Tongue (tissue), 3 donors: ENCODE measurements at places on chromosomes 2 and 18. TPM values are rescaled to one million over a fixed set of nuclear protein-coding genes. Genes with fewer than 3 reads are reported as not detected.

The CFAP210 gene
- not detected for total RNA-seq

The VWC2L gene
- not detected for total RNA-seq

The TCF23 gene
- not detected for total RNA-seq

The GCA gene
- total RNA-seq, result 37.4 TPM

The PPP1R7 gene
- total RNA-seq, result 34.9 TPM

DNA sequence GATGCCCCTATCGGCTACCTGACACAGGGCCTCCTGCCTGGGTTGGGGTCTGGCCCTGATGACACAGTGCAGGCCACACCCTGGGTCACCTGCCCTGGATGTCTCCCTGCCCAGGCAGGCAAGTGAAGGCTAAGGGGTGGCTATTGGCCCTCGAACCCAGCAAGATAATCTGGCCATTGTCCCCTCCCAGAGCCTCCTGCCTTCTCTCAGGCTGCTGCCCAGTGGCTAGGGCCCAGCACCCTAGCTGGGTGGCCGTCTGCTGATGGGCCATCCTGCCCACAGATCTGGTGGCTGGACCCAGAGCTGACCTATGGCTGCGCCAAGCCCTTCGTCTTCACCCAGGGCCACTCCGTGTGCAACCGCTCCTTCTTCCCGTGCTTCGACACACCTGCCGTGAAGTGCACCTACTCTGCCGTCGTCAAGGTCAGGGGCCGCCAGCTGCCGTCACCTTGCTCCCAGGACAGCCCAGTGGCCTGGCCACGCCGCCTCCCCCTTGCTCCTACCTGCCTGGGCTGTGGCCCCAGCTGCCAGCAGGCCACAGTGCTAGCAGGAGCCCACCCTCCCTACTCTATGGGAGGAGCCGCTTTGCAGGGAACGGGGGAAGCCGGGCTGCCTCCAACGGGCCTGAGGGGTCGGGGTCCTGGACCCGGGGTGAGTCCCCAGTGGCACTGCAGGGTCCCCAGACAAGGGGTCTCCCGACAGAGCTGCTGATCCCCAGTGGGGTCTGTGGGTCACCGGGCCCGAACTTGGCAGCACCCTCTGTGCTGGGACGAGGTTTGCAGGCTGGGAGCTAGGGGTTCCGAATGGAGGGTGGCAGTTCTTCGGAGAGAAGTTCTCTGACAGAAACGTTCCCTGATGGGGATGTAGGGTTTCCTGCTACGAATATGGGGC lies 4.1 kb downstream of the RNPEPL1 start:
- no peak for DNase-seq

- DNase-seq, result no peak
Measured at GRCh38 chr2:37364351-37364750, 19.9 kb downstream of the QPCT start.

DNA sequence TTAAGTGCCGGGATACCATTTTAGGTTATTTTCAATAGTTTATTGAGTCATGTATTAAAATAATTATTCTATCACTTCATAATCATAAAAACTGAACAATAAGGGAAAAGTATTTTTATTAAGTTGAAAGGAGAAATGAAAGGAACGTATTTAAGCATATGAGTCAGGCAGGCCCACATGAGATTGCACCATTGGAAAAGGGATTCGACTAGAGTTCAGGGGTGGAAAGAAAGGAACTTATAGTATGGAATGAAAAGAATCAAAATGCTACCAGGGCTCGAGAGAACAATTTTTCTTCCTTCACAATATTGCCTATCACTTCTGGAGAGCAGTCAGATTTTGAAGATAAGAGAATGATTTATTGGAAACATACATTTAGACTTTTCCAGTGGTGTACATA lies 516.5 kb upstream of the NETO1 start:
- DNase-seq, result no peak

- no peak for DNase-seq
Measured at GRCh38 chr18:2597639-2598038, 26.3 kb downstream of the NDC80 start.

- DNase-seq, result no peak
Measured at GRCh38 chr2:29496198-29496597, 381.0 kb downstream of the CLIP4 start.

GRCh38 chr2:113240150-113240914 lies 38.4 kb downstream of the PAX8 start:
- DNase-seq, result peak; percentile 94
